ENCODE measurements at places on chromosomes 2 and 18. TPM values are rescaled to one million over a fixed set of nuclear protein-coding genes. Genes with fewer than 3 reads are reported as not detected.

DNA sequence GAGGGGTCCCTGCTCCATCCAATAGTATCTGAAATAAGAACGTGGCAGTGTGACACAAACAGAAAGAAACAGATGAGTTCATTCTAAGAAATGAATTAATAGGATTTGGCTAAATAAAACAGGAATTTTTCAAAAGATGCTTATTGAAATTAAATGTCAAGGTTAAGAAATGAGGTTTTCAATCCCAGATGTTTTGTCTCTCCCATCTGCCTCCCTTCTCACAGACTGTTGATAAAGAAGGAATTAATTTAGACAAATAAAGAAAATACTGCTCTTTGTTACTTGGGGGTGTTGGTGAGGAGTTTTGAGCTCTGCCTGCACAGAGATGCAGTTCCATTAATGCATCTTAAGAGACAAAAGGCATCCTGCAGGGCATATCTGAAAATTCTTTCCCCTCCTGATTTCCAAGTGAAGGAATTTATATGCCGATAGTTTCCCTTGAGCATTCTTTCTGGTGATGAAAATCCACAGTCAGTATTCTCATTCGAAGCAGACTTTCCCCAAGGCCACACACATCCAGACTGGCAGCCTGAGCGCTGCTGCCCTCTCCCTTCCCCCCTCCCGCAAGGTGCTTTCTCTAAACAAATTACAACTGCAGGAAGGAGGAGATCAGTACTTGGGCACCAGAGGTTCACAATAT is 385.4 kb upstream of the RND3 start:
- peak overlapping the region; percentile 44 for H3K4me3 ChIP-seq
- peak overlapping the region; percentile 98 for H3K27ac ChIP-seq
- no peaks in the 10 kb centered on the region for H3K27me3 ChIP-seq
- H3K36me3 ChIP-seq = peaks cover 24% of the 10 kb centered on the region

DNA sequence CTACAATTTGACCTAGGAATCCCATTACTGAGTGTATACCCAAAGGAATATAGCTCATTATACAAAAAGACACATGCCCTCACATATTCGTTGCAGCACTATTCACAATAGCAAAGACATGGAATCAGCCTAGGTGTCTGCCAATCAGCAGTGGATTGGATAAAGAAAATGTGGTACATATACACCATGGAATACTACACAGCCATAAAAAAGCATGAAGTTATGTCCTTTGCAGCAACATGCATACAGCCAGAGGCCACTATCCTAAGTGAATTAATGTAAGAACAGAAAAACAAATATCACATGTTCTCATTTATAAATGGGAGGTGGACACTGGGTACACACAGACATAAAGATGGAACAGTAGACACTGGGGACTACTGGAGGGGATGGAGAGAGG is 54.0 kb downstream of the GREB1L start:
- DNase-seq = no peak
- peaks cover 29% of the 10 kb centered on the region for H3K4me1 ChIP-seq
- H3K27ac ChIP-seq = no peak overlapping the region
- no peaks in the 10 kb centered on the region for H3K36me3 ChIP-seq

Gene RNU2-63P
- total RNA-seq = 5.2 TPM

Gene KLHL30
- total RNA-seq = 0.07 TPM

Gene UGT1A7
- not detected for total RNA-seq

DNA sequence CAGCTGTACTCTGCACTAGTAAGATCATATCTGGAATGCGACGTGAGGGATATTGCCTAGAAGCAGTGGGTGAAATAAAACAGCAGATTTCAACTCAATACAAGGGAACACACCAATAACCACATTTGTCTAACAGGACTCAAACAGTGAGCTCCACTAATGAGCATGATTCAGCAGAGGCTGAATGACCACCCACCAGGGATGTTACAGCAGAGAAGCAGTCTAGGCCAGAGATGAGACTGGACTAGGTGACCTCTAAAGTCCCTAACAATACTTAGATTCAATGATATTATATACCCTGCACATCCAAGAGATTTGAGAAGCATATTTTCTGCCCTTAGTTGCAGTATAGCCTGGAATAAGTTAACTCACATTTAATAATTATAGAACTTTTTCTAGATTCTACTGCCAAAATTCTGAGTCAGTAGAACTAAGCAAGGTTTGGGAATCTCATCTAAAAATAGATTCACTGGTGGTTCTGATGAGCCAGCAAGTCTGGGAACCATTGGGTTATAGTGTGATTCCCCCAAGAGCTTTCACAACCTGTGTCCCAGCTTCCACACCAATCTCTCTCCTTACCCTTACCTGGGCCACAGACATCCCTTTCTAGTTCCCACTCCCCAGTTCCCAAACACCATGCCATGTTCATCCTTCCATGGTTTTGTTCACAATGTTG is 6.3 kb downstream of the THOC1 start:
- H3K27ac ChIP-seq = peak overlapping the region; percentile 37
- no peak overlapping the region for H3K4me3 ChIP-seq
- H3K4me1 ChIP-seq = no peaks in the 10 kb centered on the region
- H3K27me3 ChIP-seq = no peaks in the 10 kb centered on the region

DNA sequence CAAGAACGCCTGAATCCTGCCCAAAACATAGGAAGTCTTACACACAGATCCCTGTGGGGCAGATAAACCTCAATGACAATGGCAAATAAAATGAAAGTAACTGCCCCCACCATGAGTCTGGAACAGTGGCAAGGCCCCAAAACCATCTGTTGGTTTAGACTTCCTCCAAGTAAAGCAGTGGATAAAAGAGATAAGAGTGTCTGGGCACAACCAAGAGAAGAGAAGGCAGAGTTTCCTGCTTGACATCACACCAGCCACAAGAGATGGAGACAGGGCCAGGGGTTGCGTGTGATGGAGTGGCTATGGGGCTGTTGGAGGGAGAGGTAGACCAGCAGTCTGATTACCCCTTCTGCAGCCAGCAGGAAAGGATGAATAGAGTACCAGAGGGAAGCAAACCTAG is 212.1 kb upstream of the POU3F3 start:
- no peaks in the 10 kb centered on the region for H3K27me3 ChIP-seq
- no peak overlapping the region for H3K27ac ChIP-seq
- H3K4me3 ChIP-seq = no peak overlapping the region
- no peaks in the 10 kb centered on the region for H3K36me3 ChIP-seq
- peaks cover 6% of the 10 kb centered on the region for H3K4me1 ChIP-seq
- DNase-seq = no peak

Gene REG1B
- total RNA-seq = 2.3 TPM

- peaks cover 58% of the 10 kb centered on the region for H3K4me1 ChIP-seq
- H3K27me3 ChIP-seq = no peaks in the 10 kb centered on the region
- peak overlapping the region; percentile 85 for H3K27ac ChIP-seq
- no peak for DNase-seq
- no peak overlapping the region for H3K4me3 ChIP-seq
These were observed 308.6 kb downstream of the RNF144A start for GRCh38 chr2:7225848-7226247.

GRCh38 chr2:224268441-224268840 is 133.5 kb downstream of the FAM124B start:
- no peak for DNase-seq
- H3K4me1 ChIP-seq = peaks cover 15% of the 10 kb centered on the region
- H3K27me3 ChIP-seq = no peaks in the 10 kb centered on the region
- no peak overlapping the region for H3K4me3 ChIP-seq
- H3K36me3 ChIP-seq = no peaks in the 10 kb centered on the region
- no peak overlapping the region for H3K27ac ChIP-seq

Gene MYCN
- total RNA-seq = 77.5 TPM

DNA sequence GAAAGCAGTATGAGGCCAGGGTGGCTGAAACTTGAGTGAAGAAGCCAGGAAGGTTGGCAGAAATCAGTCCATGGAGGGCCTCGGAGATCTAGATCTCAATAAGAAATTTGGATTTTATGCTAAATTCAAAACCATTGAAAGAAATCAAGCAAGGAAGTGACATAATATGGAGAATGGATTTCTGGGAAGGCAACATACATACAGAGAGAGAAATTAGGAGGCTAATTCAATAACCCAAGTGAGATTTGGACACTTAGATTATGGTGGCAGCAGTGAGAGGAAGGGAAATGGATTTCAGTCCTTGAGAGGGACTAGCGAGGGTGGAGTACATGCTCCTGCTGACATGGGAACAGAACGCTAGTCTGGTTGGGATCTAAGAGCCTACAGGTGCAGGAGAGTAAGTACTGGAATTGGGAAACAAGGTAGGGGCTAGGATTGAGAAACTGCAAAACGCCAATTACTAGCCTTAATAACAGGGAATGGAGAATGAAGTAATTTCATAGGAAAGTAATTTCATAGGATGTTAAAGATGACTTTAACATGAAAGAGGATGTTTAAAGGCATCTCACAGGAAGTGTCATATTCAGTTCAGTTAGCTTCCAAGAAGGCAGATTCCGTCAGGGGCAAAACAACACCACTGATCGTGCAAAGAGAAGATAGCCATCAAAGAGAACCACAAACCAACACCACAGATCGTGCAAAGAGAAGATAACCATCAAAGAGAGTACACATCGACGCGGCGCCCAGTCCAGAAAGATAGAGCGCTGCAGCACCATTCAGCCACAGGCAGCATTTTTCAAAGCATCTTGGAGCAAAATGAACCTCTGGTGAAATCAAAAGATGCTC is 27.2 kb downstream of the CDKL4 start:
- DNase-seq = no peak
- H3K4me1 ChIP-seq = peaks cover 13% of the 10 kb centered on the region
- H3K27ac ChIP-seq = no peak overlapping the region
- H3K36me3 ChIP-seq = no peaks in the 10 kb centered on the region

DNA sequence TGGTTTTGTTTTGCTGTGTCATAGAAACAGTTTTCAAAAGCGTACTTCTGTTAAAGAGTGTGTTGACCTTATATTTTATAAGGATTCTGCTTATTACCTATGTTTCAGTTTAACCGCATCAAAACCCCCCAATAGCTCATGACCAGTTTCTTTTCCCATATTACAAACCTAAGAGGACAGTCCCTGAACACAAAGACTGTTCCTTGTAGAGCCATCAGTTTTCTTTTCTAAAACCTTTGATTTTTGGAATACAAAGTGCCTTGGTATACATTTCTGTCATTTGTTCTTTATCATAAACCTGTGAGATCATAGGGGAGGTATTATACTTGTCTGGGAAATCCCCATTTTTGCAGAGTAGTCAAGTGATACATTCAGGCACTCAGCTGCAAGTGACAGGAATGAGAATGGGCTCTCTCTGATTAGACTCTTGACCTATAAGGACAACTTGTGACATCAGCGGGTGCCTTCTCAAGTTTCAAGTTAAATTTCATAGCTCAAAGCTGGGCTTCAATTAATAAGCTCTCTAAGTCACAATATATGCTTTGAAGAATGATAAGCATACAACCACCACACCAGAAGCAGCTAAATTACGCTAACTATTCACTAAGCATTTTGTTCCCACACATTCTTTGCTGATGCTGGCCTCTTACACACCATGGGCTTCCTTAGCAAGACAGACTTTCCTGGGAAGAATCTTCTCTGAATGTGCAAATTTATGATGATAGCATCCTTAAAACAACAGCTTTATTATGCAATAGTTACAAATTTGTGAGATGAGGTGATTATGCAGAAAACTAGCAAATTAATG is 97.5 kb upstream of the CD302 start:
- H3K27me3 ChIP-seq = peaks cover 3% of the 10 kb centered on the region
- H3K36me3 ChIP-seq = no peaks in the 10 kb centered on the region
- H3K4me1 ChIP-seq = peaks cover 11% of the 10 kb centered on the region
- no peak overlapping the region for H3K27ac ChIP-seq

DNA sequence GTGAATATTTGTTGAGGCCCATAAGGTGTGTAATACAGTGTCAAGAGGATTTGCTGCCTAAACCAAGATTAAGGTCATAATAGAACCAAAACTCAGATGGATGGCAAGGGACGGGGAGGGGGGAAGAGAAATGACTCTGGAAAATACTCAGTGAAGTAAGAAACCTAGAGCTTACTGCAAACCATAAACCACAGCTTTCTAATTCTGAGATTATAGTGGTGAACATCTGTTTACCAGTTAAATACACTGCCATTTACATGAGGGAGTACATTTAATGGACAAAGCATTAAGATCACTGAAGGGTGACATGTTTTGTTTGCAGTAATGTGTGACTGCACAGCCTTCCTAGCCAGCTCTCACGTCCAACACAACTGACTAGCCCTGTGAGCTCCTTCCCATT is 19.8 kb downstream of the EVX2 start:
- no peak overlapping the region for H3K27ac ChIP-seq

DNA sequence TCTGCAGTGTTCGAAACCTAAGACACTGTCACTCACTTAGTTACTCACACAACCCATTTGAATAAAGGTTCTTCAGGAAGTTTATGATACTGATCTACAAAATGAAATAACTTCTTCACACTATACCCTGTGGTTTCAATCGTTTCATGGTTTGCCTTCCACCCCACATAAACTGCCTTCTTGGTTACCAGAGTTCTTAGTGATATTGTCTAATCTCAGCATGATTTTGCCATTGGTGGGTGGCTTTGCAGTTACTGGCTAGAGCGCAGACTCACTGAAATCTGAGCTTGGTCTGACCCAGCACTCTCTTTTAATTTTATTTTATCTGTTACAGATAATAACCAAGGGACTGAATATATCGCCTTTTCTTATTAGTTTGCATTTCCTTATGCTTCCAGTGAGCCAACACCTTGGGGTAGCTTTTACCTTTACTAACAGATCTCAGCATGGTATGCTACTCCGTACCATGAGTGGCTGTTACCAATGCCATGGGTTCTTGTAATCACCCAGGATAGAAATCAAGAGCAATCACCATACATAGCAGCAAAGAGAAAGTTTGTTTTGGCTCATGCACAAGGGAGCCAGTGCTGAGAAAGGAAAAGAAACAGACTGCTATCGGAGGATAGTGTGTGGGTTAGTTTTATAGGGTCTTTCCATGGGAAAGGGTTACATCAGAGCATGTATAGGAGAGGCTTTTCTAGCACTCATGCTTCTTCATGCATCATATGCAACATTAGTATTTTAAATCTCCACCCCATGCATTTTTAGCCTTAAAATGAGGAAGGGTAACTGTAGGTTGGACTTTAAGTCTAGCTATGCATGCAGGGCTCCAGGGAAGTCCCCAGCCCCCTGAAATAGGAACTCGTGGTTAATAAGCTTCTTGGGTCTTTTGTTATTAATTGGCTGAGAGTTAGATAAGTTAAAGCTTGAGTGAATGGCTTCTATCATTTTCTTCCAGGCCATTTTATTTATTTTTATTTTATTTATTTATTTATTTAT is 33.3 kb downstream of the ANXA4 start:
- DNase-seq = no peak
- peak overlapping the region; percentile 81 for H3K27ac ChIP-seq
- H3K36me3 ChIP-seq = peaks cover 9% of the 10 kb centered on the region

GRCh38 chr2:199404841-199405240 is 52.9 kb downstream of the SATB2 start:
- no peak overlapping the region for H3K27ac ChIP-seq
- H3K27me3 ChIP-seq = no peaks in the 10 kb centered on the region
- peaks cover 21% of the 10 kb centered on the region for H3K36me3 ChIP-seq

DNA sequence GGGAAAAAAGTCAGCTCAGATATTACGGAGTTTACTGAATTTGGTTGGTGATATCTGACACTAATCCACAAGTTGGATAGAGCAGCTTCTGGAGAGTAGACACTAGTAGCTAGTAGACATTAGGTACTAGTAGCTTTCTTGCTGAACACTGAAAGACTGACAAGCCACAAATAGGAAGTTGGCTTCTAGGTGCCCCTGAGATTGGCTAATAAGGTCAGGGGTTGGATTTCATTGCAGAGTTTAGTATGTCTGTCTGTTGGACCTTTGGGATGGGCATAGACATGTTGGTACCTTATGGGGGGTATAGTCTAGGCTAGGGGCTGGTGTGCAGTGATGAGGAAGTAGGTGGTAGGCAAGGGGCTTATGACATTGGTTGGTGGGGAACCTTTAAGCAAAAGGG is 164.9 kb upstream of the LRRTM1 start:
- H3K4me1 ChIP-seq = peaks cover 26% of the 10 kb centered on the region
- H3K36me3 ChIP-seq = peaks cover 16% of the 10 kb centered on the region
- H3K27me3 ChIP-seq = peaks cover 3% of the 10 kb centered on the region
- no peak for DNase-seq
